ENCODE measurements at places on chromosomes 7 and 10. TPM values are rescaled to one million over a fixed set of nuclear protein-coding genes. Genes with fewer than 3 reads are reported as not detected.
A peak's percentile ranks its signal among the peaks of the same experiment; 100 is the strongest.

- DNase-seq: no peak
Observed at GRCh38 chr10:11260170-11260569, 242.5 kb downstream of the CELF2 start.

GRCh38 chr7:101861218-101861775 is 43.9 kb downstream of the CUX1 start:
- DNase-seq: peak; percentile 25

Gene DBF4
- polyA plus RNA-seq: 17.5 TPM

- DNase-seq: peak; percentile 39
Observed at GRCh38 chr10:63115732-63116383, 17.3 kb upstream of the NRBF2 start.

DNA sequence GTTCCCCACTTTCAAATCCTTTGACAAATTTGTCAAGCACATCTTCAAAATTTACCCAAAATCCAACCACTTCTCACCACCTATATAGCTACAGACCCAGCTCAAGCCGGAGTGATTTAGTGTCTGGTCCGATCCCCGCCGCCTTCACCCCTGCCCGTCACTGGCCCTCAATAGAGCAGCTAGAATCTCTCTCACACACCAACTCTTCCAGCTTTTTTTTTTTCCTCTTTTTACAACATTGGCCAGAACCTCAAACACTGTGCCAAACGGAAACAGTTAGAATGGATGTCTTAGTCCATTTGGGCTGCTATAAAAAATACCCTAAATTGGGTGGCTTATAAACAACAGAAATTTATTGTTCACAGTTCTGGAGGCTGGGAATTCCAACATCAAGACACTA is 41.1 kb upstream of the TMEM72 start:
- DNase-seq: no peak

Gene PKD2L1
- 0.32 TPM for polyA plus RNA-seq

Gene ADK
- 68.0 TPM for polyA plus RNA-seq

Gene NAPEPLD
- 37.7 TPM for polyA plus RNA-seq

DNA sequence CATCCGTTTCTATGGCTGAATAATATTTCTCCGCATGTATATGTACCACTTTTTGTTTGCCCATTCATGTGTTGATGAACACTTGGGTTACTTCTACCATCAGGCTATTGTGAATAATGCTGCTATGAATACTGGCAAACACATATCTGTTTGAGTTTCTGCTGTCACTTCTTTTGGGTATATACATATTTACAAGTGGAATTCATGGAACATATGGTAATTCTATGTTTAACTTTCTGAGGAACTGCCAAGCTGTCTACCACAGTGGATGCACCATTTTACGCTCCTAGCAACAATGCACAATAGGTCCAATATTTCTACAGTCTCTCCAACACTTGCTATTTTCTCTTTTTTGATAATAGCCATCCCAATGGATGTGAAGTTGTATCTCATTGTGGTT is 5.5 kb upstream of the ZNF488 start:
- DNase-seq: no peak

- DNase-seq: no peak
Observed at GRCh38 chr10:73405556-73405955, 8.3 kb downstream of the ANXA7 start.

GRCh38 chr7:122315507-122316466 is 11.2 kb upstream of the FEZF1 start:
- DNase-seq: no peak

DNA sequence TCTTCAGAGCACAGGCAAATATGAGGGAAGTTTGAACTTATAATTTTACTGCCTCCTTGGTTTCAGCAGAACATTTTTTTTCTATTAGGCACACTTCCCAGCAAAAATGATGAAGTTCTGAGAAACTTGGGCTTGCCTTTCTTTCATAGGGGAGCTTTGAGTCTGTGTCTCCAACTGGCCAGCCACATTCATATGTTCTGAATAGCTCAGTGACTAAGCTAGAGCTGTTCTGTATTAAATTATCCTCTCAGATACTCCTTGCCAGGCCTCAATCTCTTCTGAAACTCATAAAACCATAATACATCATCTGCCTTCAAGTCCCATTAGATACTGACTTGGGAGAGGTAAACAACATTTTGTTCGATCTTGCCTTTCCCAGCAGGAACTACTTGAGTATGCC is 476.5 kb downstream of the GPAM start:
- DNase-seq: no peak

Gene C10orf53
- polyA plus RNA-seq: not detected

DNA sequence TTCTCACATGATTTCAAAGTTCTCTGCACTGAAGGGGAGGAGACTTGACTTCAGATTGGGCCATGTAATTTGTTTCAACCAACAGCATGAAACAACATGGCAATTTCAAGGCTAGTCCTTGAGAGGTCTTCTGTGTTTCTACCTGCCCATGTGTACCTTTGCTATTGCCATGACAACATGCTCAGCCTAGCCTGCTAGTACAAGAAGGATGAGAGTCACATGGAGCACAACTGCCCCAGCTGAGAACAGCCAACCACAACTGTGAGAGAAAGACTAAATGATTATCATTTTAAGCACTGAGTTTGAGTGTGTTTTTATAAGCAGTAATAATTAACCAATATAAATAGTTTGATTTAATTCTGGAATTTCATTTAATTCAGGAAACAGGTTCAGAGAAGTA is 41.9 kb downstream of the ANKMY2 start:
- DNase-seq: no peak

DNA sequence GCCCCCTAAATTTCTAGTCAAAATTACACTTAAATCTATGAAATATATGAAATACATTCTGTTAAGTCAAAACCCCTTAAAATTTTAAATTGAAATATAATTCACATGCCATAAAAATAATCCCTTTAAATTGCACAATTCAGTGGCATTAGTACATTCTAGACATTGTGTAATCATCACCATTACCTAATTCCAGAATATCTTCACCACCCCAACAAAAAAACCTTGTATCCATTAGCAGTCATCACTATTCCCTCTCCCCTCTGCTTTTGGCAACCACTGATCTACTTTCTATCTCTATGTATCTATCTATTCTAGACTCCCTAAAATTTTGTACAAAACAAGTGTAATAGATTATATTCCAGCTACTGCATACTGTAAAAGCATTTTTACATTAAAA is 261.2 kb downstream of the GLI3 start:
- no peak for DNase-seq

- no peak for DNase-seq
Observed at GRCh38 chr10:125795637-125796190, 20.1 kb upstream of the MMP21 start.

Gene CCDC172
- polyA plus RNA-seq: not detected

Gene PLXDC2
- 86.7 TPM for polyA plus RNA-seq

Gene ACBD7
- 4.3 TPM for polyA plus RNA-seq

Measured in left lung (tissue), 14 donors.